ENCODE measurements at places on chromosomes 2 and 18.

DNA sequence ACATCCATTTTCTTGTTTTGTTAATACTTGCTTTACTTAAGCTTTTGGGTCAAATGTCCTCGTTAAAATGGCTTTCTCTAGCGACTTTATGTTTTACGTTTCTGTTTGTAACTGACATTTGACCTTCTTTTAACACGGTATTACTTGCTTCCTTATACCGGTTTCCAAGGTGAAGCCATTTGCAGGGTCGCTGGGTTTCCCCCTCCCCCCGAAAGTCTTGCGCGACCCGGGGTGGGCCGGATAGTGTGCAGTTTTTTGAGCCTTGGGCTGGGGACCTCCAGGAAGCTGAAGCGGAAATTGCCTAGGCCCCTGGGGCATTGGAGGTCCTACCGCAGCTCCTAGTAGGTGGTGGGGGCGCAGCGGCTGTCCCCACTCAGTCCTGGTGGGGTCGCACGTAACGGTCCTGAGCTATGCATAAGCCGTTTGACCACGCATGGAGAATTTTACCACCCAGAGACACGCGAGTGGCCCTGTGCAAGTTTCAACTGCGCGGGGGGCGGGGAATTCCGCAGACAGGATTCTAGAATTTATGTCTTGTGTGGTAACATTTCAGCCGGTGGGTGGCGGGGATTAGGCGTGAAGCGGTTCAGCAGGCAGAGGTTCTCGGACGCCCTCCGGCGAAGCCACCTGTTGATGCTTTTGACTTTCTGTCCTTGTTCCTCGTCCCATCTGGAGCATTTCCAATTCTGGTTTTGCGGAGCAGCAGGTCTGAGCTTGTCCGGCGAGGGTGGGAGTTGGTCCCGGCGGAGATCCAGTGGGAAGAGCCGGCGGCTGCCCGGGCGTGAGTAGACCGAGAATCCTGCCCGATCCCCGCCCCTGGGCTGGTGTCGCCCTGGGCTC, 2.4 kb downstream of the CFLAR start:
- DNase-seq: peak; percentile 86

- DNase-seq: peak; percentile 53
Observed at GRCh38 chr2:174546519-174547506, 50.8 kb downstream of the WIPF1 start.

- DNase-seq: peak; percentile 71
Observed at GRCh38 chr2:25481381-25482300, 139.9 kb upstream of the DNMT3A start.

GRCh38 chr2:72040629-72041571, 106.8 kb downstream of the CYP26B1 start:
- no peak for DNase-seq

GRCh38 chr18:8139891-8140406, 469.3 kb upstream of the RAB12 start:
- no peak for DNase-seq

GRCh38 chr2:43225093-43225787, 1.2 kb downstream of the ZFP36L2 start:
- DNase-seq: peak; percentile 59

- DNase-seq: no peak
Observed at GRCh38 chr2:117551858-117552257, 262.6 kb upstream of the DDX18 start.

GRCh38 chr2:72864500-72864899, 22.7 kb upstream of the SPR start:
- DNase-seq: peak; percentile 35

DNA sequence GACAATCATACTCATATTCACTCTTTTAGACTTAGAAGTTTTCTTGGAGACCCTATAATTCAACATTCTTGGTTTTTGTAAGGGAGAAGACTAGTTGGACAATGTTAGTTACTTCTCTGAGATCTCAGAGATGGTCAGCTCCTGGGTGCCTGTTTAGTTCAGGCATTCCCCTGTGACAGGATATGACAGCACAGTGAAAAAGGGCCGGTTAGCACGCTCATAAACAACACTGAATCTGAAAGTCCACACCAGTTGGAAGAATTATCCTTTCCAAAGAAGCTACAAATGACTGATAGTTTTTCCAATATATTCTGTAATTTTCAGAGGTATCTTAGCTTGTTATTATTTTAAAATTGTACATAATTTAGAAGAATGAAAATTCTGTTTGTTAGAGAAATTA, 75.7 kb downstream of the ADAM23 start:
- no peak for DNase-seq

- DNase-seq: no peak
Observed at GRCh38 chr2:166762746-166763145, 125.5 kb upstream of the XIRP2 start.

DNA sequence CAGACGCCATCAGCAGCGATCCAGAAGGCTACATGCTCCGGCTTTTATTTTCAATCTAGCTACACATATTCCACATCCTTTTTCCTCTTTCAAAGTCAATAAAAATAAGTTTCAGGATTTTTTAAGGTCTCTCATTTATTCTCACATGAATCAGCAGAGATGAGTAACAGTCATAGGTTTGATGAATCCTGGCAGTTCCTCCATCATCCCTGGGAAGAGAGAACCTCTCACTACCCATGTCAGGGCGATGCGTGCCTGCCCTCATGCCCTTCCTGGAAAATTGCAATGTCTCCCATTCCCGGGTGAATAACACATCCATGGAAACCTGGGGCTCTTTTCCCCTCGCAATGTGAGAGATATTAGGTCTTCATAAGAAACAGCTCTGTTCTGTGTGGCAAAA, 301.1 kb upstream of the SMIM21 start:
- DNase-seq: no peak

DNA sequence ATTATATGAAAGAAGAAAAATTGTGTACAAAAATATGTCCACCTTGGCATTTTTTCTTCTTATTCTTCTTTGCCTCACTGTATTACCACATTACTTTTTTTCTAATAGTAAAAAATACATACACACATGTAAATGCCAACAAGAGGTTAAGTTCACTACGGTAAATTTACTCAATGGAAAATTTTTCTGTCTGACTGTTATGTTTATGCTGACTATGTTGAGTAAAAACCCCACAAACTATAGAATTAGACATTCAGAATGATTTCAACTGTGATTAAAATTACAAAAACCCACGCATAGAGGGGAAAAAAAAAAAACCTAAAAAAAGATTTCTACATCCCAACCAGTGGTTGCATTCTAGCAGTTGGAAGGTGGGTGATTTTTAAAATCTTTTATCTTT, 5.4 kb downstream of the GPR55 start:
- DNase-seq: no peak

DNA sequence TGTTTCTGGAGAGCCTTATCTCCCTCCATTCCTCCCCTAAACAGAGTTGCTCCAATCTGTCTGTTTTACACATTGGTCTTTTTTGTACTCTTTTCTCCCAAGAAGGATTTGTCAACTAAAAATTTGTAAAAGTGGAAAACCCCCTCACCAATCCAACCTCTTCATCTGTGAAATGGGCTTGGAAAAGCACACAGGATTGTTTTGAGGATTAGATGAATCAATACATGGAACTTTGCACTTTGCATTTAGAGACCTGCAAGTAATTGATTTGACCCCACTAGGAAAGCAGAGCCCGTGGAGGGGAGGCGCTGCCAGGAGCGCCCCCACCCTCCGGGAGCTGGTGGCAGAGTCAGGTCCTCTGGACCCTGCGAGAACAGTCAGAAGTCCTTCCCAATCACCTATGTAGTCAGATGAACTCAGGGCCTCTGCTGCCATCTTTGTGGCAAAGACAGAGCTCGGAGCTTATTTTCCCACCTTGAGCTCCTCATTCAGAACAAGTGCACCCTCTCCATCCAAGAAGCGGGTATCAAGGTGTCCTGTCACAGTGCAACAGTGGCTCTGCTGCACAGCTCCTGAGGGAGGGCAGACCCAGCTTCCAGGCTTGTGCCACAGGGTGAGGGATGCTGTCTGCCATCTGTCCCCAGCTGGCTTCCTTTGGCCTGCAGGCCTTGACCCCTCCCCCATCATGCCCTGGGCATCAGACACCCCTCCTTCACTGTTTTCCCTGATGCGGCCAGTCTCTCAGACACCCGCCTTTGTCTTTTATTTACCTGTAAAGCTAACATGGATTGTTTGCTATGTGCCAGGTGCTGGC, 1.7 kb upstream of the TMEM185B start:
- DNase-seq: no peak

DNA sequence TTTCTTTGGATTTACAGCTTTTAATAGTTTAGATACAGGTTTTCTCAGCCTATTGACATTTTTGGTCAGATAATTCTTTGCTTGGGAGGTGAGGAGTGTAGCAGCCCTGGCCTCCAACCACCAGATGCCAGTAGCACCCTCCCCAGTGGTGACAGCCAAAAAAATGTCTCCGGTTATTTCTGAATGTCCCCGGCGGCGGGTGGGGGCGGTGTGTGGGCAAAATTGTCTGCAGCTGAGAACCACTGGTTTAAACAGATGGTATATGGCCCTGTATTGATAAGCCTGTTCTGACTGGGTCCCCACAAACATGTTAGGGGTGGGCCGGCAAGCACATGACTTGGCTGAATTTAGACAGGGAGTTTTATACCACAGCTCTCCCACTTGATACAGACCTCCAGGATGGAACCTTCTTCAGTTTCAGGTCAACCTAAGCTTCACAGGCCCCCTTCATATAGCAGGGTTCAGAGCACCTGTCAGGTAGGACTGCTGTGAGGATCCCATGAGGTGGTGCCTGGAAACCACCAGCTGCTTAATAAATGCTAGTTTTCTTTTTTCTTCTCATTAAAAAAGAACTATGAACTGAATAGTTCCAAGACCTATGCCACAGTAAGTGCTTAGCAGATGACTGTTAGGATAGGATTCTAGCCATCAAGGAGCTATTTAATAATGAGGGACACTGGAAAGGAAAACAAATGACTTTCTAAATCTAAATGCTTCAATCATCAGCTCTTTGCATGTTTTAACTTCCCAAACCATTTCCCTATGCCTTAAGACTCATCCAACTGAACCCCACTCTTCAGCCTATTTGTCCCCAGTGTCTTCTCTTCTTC, 18.1 kb downstream of the LPIN2 start:
- DNase-seq: no peak

DNA sequence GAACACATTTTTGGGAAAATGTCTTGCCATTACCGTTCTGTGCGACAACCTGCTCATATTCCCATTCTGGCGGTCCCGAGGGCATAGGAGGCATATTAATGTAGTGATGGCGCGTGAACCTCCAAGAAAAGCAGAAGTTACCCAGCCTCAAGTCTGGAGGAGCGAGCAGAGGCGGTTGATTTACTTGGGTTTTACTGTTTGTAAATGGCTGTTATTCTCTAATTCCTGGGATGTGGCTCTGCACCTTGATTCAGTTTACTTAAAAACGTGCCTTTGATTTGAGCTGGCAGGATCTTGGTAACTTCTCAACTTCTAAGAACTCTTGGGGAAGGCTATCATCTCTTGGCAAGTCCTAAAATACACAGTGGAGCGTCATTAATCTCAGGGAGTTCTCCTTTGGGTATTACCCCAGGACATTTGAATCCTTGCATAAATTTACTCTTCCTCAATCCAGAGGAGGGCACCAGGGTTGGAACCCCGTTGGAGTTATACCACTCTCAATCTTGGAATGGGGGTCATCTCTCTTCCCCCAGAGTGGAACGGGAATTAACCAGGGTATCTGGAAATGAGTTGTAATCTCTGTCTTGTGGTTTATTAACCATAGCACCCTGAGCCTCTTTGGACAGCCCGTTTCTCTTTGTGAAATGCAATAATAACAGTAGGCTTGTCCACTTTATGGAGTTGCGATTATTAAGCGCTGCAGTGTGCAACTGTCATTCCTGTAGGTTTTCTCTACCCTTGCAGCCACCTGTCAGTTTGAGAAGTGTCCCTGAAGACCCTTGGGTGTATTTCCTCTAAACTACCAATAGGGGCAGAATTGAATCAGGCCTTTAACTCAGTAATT, 2.1 kb downstream of the HK2 start:
- DNase-seq: peak; percentile 53

GRCh38 chr2:42848726-42849290, 56.4 kb upstream of the HAAO start:
- no peak for DNase-seq

DNA sequence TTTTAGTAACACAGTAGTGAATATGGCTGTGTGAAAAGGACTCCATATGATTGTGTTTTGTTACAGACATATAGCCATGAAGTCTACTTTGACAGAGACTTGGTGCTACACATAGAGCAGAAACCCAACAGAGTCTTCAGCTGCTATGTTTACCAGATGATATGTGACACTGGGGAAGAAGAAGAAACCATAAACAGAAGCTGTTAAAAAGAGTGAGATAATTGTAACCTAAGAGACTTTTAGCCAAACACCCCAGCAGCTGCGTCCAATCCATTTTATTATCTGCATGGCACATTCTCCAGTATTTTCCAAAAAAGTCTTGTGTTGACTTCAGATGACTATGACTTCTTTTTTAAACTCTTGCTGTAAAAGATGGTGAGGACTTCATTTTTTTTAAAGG, 41.4 kb upstream of the CYBRD1 start:
- DNase-seq: no peak

DNA sequence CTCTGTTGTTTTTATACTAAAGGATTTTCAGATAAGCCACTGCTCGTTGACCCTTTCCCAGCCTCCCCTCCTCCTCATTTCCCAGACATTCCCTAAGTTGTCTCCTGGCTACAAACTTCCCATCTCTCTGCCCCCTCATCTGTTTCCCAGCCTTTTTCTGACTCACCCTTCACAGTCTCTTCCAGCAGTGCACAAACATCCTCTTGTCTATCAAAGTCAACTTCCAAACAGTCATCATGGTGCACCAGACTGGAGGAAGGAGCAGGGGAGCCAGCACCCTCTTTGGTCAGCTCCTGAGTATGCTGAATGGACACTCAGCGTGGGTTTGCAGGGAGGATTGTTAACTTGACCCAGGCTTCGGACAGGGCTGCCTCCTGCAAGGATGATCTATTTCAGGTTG, 26.6 kb upstream of the SPRED2 start:
- DNase-seq: peak; percentile 16

DNA sequence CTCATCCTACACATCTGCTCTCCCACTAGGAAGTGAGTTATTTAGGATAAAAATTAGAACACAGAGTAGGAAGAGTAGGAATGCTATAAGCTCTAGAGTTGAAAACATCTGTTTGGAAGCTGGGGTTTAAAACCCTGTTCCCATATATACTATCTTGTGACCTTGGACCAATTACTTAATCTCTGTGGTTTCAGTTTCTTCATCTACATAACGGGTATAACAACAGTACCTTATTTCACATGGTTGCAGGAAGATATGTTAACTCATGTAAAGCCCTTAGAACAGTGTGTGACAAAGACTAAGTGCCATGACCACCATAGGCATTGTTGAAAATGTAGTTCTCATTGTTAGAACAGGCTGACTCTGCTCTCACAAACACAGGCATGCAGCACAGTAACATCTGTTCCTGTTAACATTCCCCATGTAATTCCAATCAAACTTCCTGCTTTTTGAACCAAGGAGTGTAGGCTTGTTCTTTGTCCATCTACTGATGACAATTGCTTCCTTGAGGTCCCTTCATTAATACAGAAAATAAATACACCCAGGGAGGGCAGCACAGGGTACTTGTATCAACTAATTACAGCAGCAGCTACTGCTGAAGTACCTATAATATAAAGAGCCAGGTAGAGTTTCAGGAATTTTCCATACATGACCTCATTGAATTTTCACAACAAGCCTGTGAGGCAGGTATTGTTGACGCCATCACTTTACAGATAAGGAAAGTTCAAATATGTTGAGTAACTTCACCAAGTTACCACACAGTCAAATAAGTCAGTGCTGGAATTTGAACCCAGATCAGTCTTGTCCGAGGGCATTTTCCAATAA, 204.2 kb downstream of the L3MBTL4 start:
- no peak for DNase-seq

GRCh38 chr2:69096326-69097095, 83.5 kb downstream of the ANTXR1 start:
- DNase-seq: no peak

GRCh38 chr2:140947236-140947635, 1183.6 kb downstream of the LRP1B start:
- no peak for DNase-seq

Data from EL (cell line).